ENCODE measurements at places on chromosomes 6 and 20.
A peak's percentile ranks its signal among the peaks of the same experiment; 100 is the strongest.

DNA sequence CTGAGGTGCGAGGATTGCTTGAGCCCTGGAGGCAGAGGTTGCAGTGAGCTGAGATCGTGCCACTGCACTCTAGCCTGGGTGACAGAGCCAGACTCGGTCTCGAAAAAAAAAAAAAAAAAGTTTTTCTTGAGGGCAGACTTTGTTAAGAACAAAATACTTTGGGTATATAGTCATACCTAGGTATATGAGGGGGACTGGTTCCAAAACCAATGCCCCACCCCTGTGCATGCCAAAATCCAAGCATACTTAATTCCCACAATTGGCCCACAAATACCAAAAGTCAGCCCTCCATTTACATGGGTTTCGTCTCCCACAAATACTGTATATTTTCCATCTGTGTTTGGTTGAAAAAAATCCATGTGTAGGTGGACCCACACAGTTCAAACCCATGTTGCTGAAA is 119.9 kb downstream of the INSM1 start:
- no peak for DNase-seq

- no peak for DNase-seq
Measured at GRCh38 chr6:3859878-3860552, 10.8 kb downstream of the FAM50B start.

DNA sequence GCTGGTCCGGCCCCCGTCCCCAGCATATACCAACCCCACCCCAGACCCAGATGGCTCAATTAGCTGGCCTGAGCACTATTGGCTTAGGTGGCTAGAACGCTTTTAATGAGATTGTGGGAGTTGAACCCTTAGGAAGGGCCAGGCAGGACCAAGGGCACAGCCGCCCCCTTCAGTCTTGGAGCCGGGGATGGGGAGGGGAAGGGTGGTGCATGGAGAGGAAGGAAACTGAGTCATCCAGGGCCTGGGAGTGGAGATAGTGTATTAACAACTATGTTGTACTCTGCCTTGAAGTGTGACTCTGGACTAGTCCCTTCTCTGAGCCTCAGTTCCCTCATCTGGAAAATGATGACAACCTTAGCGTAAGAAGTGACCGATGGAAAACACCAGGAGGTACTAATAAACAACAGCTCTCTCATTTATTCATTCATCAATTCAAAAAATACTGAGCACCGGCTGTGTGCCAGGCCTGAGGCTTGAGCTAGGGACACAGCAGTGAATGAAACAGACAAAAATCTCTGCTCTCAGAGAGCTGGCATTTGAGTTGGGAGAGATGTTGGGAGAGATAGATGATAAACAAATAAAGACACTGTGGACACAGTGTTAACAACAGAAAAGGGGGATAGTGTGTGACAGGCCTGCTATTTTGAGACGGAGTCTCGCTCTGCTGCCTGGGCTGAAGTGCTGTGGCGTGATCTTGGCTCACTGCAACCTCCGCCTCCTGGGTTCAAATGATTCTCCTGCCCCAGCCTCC is 11.5 kb downstream of the PEDS1 start:
- DNase-seq: no peak

DNA sequence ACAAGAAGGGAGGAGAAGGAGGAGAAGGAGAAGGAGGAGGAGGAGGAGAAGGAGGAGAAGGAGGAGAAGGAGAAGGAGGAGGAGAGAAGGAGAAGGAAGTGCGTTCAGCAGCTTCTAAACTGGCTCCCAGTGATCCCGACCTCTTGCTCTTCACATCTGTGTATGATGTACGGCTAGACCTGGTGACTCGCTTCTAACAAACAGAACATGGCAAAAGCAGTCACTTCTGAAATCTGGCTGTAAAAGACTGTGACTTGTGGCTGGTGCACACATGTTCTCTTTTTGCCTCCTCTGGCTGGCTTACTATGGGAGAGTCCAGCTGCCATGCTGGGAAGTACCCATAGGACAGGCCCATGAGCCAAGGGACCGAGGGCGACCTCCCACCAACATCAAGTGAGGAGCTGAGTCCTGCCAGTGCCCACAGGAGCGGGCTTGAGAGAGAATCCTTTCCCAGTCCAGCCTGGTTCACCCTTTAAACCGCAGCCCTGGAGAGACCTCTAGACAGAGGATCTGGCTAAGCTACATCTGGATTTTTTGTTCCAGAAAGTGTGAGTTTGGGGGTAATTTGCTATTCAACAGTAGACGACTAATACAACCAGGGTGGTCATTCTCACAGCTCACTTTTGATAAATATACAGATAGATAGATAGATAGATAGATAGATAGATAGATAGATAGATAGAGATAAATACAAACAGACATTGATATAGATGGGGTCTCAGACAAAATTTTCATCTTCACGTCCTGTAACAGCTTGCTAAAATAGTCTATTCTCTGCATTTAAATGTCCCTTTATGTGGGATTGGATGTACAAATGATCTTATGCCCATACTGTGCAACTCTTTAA is 42.3 kb downstream of the RPP40 start:
- DNase-seq: no peak

- no peak for DNase-seq
Measured at GRCh38 chr6:16450821-16451220, 212.4 kb downstream of the GMPR start.

- no peak for DNase-seq
Measured at GRCh38 chr20:1462834-1463233, 3.8 kb downstream of the NSFL1C start.

GRCh38 chr20:25054096-25054820 is 3.7 kb downstream of the ACSS1 start:
- no peak for DNase-seq

DNA sequence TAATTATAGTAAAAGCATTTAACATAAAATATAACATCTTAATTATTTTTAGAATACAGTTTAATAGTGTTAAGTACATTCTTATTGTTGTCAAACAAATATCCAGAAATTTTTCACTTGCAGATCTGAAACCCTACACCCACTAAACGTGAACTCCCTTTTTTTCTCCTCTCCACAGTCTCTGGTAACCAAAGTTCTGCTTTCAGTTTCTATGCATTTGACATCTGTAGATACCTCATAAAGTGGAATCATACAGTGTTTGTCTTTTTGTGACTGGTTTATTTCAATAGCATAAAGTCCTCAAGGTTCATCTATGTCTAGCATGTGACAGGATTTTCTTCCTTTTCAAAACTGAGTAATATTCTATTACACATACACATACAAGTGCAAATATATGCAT is 286.3 kb downstream of the BTBD3 start:
- DNase-seq: no peak

DNA sequence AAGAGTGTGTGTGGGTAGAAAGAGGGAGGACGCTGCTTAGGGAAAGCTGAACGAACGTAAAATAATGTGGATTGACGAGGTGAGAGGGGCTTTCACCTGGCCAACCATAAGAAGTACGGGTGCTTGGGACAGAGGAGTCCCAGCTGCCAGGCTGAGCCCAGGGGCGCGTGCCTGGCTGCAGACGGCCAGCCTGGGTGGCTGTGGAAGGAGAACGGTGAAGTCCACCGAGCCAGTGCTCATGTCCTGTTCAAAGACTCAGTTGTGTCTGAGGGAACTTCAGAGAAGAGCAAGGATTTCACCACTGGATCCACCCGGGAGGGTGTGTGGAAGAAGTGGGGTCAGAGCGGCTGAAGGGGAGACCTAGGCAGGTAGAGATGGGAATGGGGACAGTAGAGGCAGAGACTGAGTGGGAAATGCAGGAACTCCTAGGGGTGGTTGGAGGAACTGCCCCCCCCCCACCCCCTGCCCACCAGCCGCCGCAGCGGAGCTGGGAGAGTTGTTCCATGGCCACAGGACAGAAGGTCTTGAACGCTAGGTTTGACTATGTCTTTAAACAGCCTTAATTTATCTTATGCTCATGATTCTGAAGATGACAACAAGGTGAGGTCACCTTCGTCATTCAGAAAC is 68.1 kb upstream of the TBXT start:
- DNase-seq: no peak

GRCh38 chr20:3782597-3782996 is 1.3 kb upstream of the SPEF1 start:
- no peak for DNase-seq

DNA sequence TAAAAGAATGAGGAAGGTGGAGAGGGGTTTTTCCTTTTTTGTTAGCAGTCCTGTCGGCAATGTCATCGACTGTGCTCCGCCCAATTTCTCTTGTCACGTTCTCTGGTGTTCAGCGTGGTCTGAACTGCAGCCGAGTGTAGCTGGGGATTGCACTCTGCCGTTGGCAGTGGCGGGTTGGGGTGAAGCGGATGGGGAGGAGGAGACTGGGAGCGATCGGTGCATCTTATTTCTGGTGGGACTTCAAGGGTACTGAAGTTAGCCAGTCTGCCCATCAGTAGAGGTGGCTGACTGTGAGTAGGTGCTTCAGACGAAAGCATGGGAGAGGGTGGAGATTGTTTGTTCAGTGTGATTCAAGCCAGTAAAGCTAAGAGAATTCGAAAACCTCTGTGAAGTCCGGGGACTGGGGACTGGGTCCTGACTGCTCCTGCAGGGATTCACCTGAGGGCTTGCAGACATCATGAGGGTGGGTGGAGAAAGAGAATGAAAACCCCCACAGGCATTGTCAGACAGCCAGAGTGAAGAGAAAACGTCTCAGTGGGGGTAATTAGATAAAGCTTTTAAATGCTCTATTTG is 5.1 kb downstream of the RREB1 start:
- no peak for DNase-seq

GRCh38 chr20:18527836-18528235 is 20.1 kb downstream of the SEC23B start:
- DNase-seq: no peak

DNA sequence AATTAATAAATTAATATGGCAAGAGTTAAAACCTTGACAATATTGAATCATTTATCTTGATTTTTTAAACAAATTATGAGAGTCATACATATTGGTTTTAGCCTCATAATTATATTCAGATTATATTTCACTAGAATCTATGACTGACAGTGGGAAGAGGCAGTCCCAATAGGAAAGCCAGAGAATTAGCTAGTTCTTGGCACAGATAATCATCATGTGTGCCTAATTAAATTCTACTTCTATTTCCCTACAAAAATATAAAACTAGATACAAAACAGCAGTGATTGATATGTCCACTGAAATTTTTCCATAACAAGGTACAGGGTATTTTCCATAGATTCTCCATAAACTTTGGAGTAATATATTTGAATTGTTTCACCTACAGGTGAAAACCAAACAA is 38.6 kb downstream of the COL9A1 start:
- DNase-seq: no peak

DNA sequence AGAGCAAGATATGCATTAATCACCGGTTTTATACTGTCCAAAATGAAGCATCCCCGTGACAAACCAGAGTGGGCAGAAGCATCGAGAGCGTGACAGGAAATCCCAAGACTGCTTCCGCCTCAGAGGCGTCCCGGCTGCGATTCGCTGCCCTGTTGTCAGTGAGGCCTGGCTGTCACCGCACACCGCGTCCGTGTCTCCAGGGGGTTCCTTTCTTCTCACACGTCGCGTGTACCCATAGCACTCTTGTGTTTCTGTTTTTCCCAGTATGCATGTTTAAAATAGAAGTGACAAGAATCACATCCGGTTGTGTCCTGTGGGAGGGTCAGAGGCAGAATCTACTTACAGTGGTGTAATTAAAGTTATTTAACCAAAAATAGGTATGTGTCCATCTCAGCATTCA is 8.3 kb upstream of the ADRM1 start:
- DNase-seq: no peak

DNA sequence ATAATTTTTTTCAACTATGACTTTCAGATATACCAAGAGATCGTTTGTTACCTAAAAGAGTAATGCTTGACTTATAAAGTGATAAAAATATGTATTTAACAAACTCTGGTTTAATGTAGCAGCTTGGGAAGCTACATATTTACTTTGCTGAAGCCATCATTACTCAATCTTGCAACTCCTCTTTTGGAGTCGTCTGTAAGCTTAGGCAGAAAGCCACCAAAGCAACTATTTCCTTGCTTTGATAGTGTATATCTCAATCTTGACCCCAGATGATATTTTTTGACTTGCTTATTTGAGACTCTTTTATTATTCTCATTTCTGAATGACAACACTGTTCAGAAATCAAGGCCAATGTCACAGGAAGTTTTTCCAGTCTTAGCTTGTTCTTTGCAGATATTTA is 183.0 kb downstream of the SAMD5 start:
- DNase-seq: no peak

DNA sequence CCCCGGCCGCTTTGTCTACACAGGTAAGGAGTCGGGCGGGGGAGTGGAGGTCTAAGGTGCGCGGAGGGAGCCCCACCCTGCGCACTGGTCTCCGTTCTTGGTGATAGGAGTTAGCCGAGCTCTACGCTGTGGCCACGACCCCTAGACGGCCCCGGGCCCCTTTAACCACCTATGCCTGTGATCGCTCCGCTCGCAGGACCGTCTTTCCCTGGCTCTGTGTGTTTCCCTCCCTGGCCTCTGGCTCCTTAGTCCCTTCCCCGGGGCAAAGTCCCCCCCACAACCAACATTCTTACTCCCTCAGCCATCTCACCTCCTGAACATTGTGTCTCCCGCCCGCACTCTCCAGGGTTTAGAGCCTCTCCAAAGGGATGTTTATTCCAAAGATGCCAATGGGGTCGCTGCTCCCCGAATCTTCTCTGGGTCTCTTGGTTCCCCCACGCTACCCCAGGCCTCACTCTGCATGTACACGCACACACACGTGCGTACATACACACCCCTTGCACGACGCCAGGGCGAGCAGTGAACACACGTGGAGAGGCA is 50.4 kb downstream of the CPXM1 start:
- DNase-seq: no peak

DNA sequence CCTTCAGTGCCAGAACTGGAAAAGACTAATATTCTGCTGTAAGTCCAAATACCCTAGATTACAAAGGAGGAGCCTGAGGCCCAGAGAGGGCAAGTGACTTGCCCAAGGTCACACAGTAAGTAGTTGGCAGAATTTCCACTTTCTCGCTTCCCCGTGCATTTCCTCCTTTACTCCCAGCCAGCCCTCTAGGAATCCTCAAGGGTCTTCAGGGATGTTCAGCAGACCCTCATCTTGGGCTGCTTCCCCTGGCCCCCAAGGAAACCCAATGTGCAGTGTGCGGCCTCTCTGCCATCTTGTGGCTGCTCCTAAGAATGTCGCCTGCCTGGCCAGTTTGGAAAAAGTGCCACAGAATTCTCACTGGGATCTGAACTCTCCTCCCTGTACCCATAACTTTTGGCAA is 217.7 kb upstream of the LRFN2 start:
- DNase-seq: peak; percentile 17

DNA sequence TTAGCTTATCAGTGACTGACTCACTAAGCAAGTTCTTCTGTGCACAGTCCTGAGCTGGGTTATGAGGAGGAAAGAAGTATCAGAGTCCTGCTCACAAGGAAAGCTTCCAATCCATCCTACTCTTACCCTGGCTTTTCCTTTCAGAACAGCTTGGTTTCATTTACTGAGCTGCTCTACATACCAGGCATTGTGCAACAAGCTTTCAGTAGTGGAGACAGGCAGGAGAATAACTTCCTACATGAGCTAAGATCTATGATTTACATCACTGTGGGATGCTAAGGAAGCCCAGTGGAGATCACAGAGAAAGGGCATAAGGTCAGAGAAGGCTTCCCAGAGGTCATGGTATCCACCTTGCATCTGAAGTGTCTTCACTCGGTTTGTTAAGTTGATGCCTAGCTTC is 144.5 kb downstream of the MAP3K7 start:
- DNase-seq: no peak

Data from HEK293T (cell line).